ENCODE measurements at places on chromosomes 3 and 15. TPM values are rescaled to one million over a fixed set of nuclear protein-coding genes. Genes with fewer than 3 reads are reported as not detected.

- H3K36me3 ChIP-seq = no peaks in the 10 kb centered on the region
- H3K4me3 ChIP-seq = no peak overlapping the region
- H3K27me3 ChIP-seq = no peaks in the 10 kb centered on the region
- no peak for DNase-seq
- H3K27ac ChIP-seq = no peak overlapping the region
Observed at GRCh38 chr3:112974178-112974517, 755 bp downstream of the CD200R1 start.

ADAMTS17 gene
- 2.0 TPM for total RNA-seq

- H3K36me3 ChIP-seq = no peaks in the 10 kb centered on the region
- 0 out of 2 replicates have a peak, but pooled peaks cover 9% of the 10 kb centered on the region for H3K4me1 ChIP-seq
- no peak overlapping the region for H3K4me3 ChIP-seq
Observed at GRCh38 chr3:42541079-42541478, 38.6 kb downstream of the VIPR1 start.

- no peak for DNase-seq
- no peak overlapping the region for H3K4me3 ChIP-seq
Observed at GRCh38 chr3:197425485-197426120, 127.2 kb upstream of the DLG1 start.

DNA sequence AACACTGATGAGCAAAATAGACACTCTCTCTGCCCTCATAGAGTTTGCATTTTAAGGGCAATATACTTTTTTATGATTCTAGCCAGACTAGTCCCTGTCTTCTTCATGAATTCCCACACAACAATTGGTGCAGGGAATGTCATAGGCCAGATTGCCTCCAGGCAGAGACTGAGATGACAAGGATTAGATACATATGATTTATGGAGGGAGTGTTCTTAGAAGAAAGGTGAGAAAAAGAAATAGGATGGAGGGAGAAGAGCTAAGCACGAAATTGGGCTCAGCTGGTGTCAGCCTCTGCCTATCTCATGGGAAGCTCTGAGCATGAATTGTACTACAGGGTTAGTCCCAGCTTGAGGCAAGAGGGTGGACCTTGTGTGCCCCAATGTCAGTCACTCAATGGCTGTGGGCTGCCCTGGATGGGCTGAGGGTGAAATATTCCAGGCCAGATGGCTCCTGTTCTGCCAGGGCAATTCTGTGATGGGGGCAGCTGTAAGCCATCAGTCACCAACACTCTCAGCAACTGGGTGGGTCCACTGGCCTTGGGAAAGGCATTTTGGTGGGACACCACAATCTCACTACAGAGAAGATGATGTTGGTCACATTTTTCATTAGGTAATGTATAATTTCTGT lies 31.1 kb downstream of the EIF1B start:
- H3K27me3 ChIP-seq = no peaks in the 10 kb centered on the region
- H3K4me1 ChIP-seq = no peaks in the 10 kb centered on the region
- no peak overlapping the region for H3K27ac ChIP-seq
- no peak overlapping the region for H3K4me3 ChIP-seq

GRCh38 chr15:69996321-69997160 lies 101.2 kb downstream of the TLE3 start:
- H3K27ac ChIP-seq = no peak overlapping the region
- H3K36me3 ChIP-seq = no peaks in the 10 kb centered on the region
- no peak overlapping the region for H3K4me3 ChIP-seq
- no peak for DNase-seq
- H3K4me1 ChIP-seq = peaks cover 19% of the 10 kb centered on the region

PPP1R14D gene
- 0.55 TPM for total RNA-seq

DNA sequence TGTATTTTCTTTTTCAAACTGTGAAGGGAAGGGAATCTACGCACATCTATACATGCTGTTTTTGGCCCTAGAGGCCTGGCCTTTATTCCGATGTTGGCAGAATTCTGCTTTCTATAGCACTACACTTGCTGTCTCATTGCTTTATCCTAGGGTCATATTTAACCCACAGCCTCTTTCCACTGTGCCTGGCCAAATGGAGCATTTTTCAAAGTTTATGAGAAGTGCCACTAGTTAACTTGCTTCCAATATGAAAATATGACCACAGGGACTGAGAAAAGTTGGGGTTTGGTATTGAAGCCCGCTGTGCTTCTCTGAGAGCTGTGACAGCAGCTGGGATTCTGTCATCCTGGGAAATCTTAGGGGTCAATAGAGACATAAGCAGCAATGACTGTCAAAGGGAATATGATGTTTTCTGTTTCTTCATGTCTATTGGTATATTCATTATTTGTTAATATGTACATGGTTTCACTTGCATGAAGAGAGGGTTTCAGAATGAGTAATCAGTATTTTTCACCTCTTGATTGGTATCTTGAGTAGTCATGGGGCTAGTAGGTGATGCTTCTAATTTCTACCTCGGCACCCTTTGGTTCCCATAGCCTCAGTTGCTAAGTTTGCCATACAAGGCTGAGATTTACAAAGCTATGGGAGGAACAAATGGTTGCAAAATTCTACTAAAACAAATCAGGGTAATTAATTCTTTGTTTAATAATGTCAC lies 275.8 kb upstream of the RBMS3 start:
- no peak overlapping the region for H3K27ac ChIP-seq
- no peaks in the 10 kb centered on the region for H3K36me3 ChIP-seq
- DNase-seq = no peak
- H3K4me3 ChIP-seq = no peak overlapping the region

GRCh38 chr15:70094690-70095311 lies 2.9 kb downstream of the TLE3 start:
- peaks cover 49% of the 10 kb centered on the region for H3K4me1 ChIP-seq
- DNase-seq = no peak
- 0 out of 2 replicates have a peak, but pooled peaks cover 9% of the 10 kb centered on the region for H3K36me3 ChIP-seq
- no peak overlapping the region for H3K27ac ChIP-seq
- H3K27me3 ChIP-seq = no peaks in the 10 kb centered on the region

- no peak overlapping the region for H3K27ac ChIP-seq
- H3K4me1 ChIP-seq = no peaks in the 10 kb centered on the region
- no peaks in the 10 kb centered on the region for H3K36me3 ChIP-seq
- no peak for DNase-seq
- H3K4me3 ChIP-seq = no peak overlapping the region
- no peaks in the 10 kb centered on the region for H3K27me3 ChIP-seq
Observed at GRCh38 chr3:81684751-81685395, 76.6 kb downstream of the GBE1 start.

GRCh38 chr15:85164841-85165466 lies 183.3 kb downstream of the PDE8A start:
- no peaks in the 10 kb centered on the region for H3K27me3 ChIP-seq
- H3K27ac ChIP-seq = peak overlapping the region; percentile 9

DNA sequence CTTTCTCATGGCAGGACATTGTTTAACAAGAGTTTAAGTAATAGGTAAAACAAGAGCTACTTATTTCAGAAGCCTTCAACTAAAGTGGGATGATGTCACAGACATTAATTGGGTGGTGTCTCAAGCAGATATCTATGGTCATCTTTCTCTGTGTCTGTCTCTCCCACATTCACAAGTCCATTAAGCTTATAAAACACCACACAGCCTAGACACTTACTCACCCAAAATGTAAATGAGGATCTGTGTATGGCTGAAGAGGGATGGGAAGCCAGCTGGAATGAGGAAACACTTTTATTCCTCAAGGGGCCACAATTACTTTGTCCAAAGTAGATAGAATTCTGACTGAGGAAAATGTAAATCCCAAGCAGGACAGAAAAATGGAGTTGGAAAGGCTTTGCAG lies 183.8 kb downstream of the THRB start:
- DNase-seq = no peak
- no peaks in the 10 kb centered on the region for H3K27me3 ChIP-seq
- H3K4me1 ChIP-seq = peaks cover 8% of the 10 kb centered on the region

BNC1 gene
- 0.83 TPM for total RNA-seq

- H3K4me3 ChIP-seq = peak overlapping the region; percentile 71
- H3K36me3 ChIP-seq = no peaks in the 10 kb centered on the region
- peaks cover 23% of the 10 kb centered on the region for H3K4me1 ChIP-seq
Observed at GRCh38 chr3:160754371-160754854, 1.6 kb upstream of the PPM1L start.

SLC28A2 gene
- total RNA-seq = not detected

DNA sequence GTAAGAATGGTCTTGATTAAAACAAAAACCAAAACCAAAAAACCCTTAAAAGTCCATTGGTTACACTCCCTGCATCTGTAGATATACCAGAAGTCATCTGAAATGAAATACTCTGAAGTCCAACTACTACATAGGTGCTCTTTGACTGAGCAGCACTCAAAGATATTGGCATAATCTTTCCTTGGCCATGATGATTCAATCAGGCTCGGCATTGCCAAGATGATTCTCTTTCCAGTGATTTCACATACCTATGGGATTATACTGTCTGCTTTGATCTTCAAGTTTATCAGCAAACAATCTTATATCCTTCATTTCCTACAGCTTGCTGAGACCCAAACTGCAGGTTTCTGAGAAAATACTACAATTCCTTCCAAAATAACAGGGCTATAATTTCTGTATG lies 35.9 kb upstream of the DIPK2A start:
- no peak overlapping the region for H3K27ac ChIP-seq
- H3K4me1 ChIP-seq = no peaks in the 10 kb centered on the region
- H3K36me3 ChIP-seq = no peaks in the 10 kb centered on the region

DNA sequence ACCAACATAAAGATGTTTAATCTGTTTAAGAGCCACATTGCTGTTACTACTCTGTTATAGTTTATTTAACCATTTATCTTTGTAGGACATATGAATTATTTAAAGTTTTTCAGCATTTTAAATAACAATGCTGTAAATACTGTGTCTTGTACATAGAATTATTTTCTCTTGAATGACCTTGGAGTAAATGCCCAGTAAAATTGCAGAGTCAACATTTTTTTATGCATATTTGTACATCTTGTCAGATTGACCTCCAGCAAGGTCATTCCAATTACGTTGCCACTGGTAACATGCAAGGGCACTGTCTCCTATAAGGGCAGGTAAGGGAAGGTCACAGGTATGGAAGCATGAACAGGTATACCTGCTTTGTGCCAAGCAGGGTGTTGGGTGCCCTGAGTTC lies 64.3 kb downstream of the RLBP1 start:
- DNase-seq = no peak
- H3K4me1 ChIP-seq = no peaks in the 10 kb centered on the region
- H3K36me3 ChIP-seq = peaks cover 14% of the 10 kb centered on the region
- H3K27ac ChIP-seq = no peak overlapping the region
- no peaks in the 10 kb centered on the region for H3K27me3 ChIP-seq

DNA sequence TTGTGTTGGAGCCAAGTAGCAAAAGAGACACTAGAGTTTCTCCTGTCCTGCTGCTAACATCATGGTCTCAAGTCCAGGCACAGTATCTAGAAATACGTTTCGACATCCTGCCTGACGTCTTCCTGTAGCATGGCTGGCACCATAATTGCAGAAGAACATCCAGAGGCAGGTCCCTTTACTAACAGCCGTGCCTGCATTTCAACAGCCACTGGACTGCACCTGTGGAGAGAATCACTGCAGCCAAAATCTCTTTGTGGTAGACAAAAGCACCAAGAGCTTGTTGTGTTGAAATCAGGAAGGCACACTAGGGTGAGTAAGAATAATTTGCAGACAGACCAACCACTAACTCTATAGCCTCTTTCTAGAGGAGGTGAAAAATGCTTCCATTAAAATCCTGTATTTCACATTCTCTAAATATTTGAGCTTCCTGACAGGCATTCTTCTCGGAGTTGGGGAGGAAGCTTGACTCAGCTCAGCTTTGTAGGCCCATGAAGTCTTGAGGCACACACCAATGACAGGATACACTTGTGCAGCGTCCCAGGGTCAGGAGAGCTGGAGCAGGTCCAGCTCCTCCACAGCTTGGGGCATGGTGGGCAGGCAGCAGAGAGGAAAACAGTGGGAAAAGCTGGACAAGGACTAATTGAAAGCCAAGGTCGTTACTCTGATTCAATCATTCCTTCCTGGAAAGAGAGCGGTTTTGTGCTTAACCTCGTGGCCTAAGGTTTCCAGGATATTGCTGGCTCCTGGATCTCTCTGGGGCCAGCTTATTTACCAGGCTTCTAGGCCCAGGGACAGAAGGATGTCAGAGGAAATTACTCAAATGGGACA lies 244.9 kb downstream of the FAM43A start:
- H3K36me3 ChIP-seq = no peaks in the 10 kb centered on the region
- H3K4me3 ChIP-seq = no peak overlapping the region
- H3K4me1 ChIP-seq = peaks cover 41% of the 10 kb centered on the region
- H3K27me3 ChIP-seq = no peaks in the 10 kb centered on the region
- H3K27ac ChIP-seq = peak overlapping the region; percentile 20

THOC7 gene
- 104 TPM for total RNA-seq

GRCh38 chr15:56939257-56939656 lies 20.8 kb downstream of the TCF12 start:
- no peak overlapping the region for H3K4me3 ChIP-seq
- H3K27ac ChIP-seq = no peak overlapping the region

- H3K27me3 ChIP-seq = no peaks in the 10 kb centered on the region
- no peak overlapping the region for H3K4me3 ChIP-seq
- no peaks in the 10 kb centered on the region for H3K36me3 ChIP-seq
- no peaks in the 10 kb centered on the region for H3K4me1 ChIP-seq
- no peak overlapping the region for H3K27ac ChIP-seq
Observed at GRCh38 chr3:143351895-143352608, 232.5 kb downstream of the CHST2 start.

DNA sequence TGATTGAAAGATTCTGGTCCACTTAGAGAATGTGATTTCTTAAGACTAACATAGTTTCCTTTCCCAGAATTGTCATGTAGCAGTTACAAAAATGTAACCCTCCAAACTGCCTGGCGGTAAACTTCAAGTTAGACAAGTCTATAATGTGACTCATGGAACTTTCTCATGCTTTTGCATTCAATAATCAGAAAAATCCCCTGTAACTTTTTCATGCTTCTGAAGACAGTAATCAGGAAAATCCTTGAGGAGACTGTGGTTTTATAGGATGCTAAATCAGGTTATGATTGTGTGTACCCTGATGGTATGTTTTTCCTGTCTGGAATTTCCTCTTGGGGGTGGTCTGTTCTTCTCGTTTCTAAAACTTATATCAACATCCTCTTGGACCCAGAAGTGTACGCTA lies 74.0 kb upstream of the RARB start:
- DNase-seq = no peak
- no peak overlapping the region for H3K27ac ChIP-seq
- H3K4me3 ChIP-seq = no peak overlapping the region

- DNase-seq = no peak
- no peak overlapping the region for H3K27ac ChIP-seq
- no peaks in the 10 kb centered on the region for H3K27me3 ChIP-seq
- no peaks in the 10 kb centered on the region for H3K4me1 ChIP-seq
- H3K4me3 ChIP-seq = no peak overlapping the region
Observed at GRCh38 chr15:61034678-61035291, 194.3 kb downstream of the RORA start.

GRCh38 chr3:141115789-141116541 lies 64.8 kb downstream of the SPSB4 start:
- H3K4me3 ChIP-seq = no peak overlapping the region
- DNase-seq = no peak
- H3K27me3 ChIP-seq = peaks cover 18% of the 10 kb centered on the region
- H3K4me1 ChIP-seq = no peaks in the 10 kb centered on the region
- no peak overlapping the region for H3K27ac ChIP-seq
- no peaks in the 10 kb centered on the region for H3K36me3 ChIP-seq

CLCN2 gene
- total RNA-seq = 27.1 TPM
